ENCODE measurements at places on chromosomes 3 and 15. TPM values are rescaled to one million over a fixed set of nuclear protein-coding genes. Genes with fewer than 3 reads are reported as not detected.

The WNT7A gene
- total RNA-seq = not detected

The TMEM108 gene
- 0.89 TPM for total RNA-seq

The SUSD5 gene
- total RNA-seq = 6.2 TPM

The CLDN1 gene
- total RNA-seq = 0.59 TPM

The ISG20 gene
- 5.1 TPM for total RNA-seq

The SAMMSON gene
- total RNA-seq = not detected
